RPMI8226 (cell line): ENCODE measurements at places on chromosomes 2 and 18.

DNA sequence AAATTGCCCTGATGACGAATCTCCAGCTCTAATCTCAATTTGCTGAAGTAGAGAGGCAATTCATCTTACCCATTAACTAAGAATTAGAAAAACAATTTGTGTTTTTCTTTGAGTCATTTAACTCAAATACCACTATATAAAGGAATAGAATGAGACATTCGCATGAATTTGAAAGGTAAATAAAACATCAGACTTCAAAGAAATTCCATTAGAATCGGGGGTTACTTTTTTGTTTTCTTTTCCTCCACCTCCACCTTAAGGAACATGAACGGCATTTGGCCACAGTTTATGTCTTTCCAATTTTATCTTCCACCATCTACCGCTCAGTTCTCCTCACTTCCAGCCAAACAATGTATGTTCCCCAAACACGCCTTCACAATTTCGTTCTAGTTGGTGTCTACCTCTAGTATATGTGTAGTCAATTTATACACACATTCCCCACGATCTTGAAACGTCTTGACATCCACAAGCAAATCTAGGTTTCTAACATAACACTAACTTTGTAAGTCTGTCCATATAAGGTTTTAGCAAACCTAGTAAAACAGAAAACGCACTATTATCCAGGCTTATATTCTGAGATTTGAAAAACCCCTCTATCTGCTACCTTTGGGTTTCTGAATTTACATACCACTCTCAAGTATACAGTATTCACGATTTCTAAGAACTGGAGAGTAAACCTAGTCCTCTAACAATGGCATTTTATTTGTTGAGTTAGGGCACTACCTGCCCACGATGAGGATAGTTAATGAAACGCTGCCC lies 1.2 kb upstream of the SMCHD1 start:
- no peak for DNase-seq

DNA sequence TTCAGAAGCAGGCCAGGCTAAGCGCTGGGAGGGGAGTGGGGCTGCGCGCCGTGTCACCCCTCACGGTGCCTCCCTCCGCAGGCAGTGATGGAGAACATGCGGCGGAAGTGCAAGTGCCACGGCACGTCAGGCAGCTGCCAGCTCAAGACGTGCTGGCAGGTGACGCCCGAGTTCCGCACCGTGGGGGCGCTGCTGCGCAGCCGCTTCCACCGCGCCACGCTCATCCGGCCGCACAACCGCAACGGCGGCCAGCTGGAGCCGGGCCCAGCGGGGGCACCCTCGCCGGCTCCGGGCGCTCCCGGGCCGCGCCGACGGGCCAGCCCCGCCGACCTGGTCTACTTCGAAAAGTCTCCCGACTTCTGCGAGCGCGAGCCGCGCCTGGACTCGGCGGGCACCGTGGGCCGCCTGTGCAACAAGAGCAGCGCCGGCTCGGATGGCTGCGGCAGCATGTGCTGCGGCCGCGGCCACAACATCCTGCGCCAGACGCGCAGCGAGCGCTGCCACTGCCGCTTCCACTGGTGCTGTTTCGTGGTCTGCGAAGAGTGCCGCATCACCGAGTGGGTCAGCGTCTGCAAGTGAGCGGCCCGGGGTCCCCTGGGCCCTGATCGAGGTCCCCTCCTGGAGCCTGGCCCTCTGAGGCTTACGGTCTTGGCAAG lies 12.2 kb downstream of the WNT10A start:
- peak; percentile 89 for DNase-seq

DNA sequence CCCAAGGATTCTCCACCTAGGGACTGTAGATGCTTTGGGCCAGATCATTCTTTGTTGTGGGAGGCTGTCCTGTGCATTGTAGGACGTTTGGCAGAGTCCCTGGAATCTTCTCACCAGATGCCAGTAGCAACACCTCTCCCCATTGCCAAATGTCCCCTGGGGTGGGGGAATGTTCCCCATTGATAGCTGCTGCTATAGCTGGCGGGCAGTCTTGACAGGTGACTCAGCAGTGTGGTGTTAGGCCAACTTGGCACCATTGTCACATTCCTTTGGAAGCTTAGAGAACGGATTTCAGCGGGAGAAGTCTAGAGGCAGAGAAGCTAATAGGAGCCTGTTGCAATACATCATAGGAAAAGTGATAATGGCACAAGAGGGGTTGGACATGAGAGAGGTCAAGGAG lies 495.7 kb upstream of the SMIM21 start:
- no peak for DNase-seq

GRCh38 chr2:41999592-42000281 lies 48.1 kb upstream of the PKDCC start:
- no peak for DNase-seq

DNA sequence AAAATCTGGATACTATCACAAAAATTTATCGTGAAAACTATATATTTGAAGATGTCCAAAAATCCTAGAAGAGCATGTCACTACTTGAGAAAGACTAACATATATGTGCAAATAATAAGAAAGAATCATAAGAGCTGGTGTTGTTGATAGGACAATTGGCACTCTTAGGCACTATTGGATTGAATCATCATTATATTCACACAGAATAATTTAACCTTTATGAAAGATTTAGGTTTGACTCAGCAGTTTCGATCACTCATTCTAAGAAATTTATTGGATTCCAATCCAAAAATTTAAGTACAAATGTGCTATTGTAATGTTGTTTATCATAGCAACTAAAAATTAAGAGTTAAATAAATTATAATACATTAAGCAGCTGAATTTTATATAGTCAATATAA lies 503.6 kb downstream of the SPAG16 start:
- no peak for DNase-seq

GRCh38 chr2:20137131-20137571 lies 85.7 kb upstream of the LAPTM4A start:
- no peak for DNase-seq

DNA sequence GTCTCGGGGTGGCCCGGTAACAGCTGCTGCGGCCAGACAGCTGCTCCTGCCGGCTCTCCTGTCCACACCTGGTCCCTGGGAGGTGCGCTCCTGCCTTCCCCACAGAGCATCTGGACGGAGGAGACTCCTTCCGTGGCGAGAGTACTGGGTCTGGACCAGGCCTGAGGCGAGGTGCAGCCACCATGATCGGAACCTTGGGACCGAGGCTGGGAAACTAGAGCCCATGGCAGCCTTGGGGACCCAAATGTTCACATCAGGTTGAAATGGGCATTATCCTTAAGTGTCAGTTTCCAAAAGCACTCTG lies 628 bp downstream of the GIGYF2 start:
- no peak for DNase-seq

GRCh38 chr2:10278029-10278762 lies 24.5 kb upstream of the HPCAL1 start:
- peak; percentile 29 for DNase-seq

GRCh38 chr18:7892556-7892955 lies 325.4 kb downstream of the PTPRM start:
- no peak for DNase-seq

- no peak for DNase-seq
Observed at GRCh38 chr2:101380376-101380775, 6.9 kb downstream of the CREG2 start.

- DNase-seq: no peak
Observed at GRCh38 chr2:458425-458815, 170.5 kb upstream of the ALKAL2 start.

- no peak for DNase-seq
Observed at GRCh38 chr2:109459485-109459884, 154.3 kb downstream of the SEPTIN10 start.

DNA sequence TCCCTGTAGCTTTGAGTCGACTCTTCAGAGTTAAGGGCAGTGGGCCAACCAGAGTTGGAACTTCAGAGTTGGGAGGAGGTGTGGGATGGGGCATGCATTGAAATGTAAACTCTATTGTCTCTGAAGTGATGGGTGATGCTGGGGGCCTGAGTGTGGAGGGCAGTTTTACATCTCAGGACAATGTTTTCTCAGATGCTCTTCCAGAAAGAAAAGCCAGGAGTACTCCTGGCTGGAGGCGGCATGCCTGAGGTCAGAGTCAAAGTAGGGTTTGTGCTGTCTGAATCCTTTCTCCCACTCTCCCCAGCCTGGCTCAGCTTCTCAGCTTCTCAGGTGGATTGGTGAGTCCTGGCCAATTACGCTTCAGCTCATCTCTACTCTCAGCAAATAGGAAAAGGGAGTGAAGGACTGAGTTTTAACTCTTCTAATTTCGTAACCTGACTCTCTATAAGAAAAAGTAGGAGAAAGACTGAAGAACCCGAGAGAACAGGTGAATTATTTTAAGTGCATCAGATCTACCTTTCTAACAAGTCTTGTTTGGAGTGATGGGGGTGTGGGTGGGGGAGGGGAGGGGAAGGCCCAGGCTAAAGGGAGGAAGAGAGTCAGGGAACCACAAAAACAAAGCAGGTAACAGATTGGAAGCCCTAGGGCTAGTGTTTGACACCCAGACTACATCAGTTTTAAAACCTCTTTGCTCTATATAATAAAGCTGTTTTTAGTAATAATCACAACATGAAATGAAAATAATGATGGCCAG lies 107.5 kb upstream of the PELI1 start:
- DNase-seq: no peak

DNA sequence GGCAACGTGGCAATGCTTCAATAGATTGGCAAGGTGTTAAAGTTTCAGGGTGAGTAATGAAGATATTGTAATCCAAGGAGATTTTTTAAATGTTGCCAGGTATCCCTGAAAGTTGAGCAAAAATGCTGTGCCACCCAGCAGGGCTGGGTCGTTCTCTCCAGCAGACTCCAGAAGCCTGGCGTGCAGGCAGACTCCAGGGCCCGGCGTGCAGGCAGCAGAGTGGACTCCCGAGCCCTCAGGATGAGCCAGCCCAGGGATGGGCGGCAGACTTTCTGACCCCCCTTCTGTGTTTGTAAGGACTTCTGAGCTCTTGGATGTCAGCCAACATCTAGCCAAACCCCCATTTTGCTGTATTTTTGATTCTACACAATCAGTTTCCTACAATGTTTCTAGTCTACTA lies 289.1 kb downstream of the ZNF516 start:
- no peak for DNase-seq

DNA sequence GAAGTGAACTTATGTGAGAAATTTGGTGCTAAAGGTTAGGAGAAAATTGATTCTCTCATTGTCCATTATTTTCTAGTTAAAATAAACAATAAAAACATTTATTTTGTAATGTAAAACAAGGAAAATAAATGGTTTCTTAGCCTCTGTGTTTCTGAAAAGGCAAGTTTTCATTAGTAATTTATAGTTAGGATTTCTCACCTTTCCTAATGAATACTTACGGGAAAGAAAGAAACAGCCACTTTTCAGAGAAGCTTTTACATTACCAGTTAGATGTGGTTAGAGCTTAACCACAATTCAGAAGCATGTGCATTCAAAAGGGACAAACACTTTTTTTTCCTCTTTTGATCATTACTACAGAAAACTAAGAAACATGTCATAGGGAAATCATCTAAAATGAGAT lies 18.8 kb downstream of the NEMP2 start:
- no peak for DNase-seq

DNA sequence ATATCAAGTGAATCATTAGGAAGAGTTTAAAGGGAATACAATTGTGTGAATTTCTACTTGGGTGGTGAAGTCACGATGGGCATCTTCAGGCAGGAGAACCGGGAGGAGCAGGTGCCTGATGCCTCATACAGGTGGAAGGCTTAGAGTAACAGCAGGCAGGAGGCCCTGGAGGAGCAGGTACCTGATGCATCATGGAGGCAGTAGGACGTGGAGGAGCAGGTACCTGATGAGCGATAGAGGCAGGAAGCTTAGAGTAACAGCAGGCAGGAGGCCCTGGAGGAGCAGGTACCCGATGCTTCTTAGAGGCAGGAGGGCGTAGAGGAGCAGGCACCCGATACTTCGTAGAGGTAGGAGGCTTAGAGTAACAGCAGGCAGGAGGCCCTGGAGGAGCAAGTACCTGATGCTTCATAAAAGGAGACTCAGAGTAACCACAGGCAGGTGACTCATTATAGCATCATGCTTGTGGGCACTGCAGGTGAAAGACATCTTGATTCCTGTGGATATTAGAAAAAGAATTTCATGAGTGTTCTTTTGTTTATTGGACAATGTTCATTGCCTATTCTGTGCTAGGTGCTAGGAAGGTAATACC lies 133.9 kb downstream of the ATP9B start:
- no peak for DNase-seq

DNA sequence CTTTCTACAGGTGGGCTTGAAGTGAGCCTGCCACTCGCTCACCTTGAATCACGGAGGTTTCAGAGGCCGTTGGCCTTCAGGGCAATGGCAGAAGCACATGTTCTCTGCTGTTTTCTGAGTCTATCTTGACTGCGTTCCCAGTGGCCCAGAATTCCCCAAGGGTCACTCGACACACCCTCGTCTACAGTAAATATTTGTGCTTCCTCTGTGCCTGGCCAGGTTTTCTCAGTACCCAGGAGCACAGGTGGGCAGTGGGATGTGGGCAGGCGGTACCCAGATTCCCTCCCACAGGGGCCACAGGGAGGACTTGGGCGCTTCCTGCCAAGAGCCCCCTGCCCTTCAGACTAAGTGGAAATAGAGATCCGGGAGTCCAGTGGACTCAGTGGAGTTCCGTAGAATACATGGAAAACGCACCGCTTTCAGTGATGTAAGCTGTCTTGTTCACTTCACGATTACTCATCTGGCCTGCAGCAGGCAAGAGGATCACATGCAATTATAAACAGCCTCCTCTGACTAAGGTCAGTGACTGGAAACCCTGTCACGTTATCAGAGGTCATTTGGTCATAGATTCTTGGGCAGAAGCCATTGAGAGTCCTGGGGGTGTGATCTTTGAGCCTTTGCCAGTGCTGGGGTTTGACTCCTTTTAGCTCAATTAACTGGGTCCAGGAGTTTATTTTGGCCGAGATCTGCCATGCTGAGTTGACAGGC lies 179.8 kb downstream of the NEDD4L start:
- DNase-seq: peak; percentile 38

GRCh38 chr18:12989397-12990122 lies 1.6 kb upstream of the CEP192 start:
- DNase-seq: no peak

DNA sequence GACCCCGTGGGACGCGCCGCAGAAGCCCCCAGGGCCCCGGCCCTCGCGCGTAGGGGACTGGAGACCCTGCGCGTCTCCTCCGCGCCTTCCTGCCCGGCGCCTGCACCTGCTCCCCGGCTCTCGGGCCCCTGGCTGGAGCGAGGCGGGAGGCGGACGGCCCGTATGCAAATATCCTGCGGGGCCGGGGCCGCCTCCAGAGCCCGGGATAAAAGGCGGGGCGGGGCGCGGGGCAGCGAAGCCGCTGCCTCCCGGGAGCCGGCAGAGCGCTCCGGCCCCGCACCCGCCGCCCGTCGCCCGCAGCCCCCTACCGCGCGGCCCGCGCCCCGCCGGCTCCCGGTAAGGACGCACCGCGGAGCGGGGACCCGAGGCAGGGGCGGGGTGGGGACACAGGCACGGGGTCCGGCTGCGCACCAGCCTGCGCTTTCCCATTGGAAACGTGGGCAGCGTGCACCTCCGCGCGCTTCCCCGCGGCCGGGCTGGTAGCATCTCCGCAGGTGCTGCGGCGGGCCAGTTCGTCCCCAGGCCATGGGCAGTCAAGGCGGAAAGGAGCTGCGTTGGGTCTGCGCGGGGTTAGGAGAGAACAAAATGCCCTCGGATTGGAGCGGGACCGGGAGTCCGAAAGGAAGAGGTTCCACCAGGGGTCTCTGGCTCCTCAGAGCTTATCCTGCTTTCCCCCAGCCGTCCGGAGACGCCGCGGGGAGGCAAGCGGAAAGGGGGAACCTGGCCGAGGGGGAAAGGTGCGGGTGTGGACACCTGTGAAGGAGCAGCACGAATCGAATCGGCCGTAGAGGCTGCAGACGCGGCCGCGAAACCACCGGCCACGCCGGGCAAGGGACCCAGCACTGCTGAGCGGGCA lies at the start of gene ATP6V1C2:
Gene ATP6V1C2, plus strand, starts transcription at position 235 of the 856 bp plus-strand sequence. CDS start 1,220 bp downstream, outside the sequence.
- DNase-seq: peak; percentile 86
